ENCODE measurements at places on chromosomes 4 and X.

GRCh38 chrX:133215747-133216146 lies 2.4 kb downstream of the TFDP3 start:
- peak; percentile 35 for DNase-seq

- DNase-seq, result no peak
These were observed 6.2 kb upstream of the TMEM128 start for GRCh38 chr4:4254199-4254598.

- no peak for DNase-seq
These were observed 82.4 kb upstream of the BEND4 start for GRCh38 chr4:42234817-42235216.

DNA sequence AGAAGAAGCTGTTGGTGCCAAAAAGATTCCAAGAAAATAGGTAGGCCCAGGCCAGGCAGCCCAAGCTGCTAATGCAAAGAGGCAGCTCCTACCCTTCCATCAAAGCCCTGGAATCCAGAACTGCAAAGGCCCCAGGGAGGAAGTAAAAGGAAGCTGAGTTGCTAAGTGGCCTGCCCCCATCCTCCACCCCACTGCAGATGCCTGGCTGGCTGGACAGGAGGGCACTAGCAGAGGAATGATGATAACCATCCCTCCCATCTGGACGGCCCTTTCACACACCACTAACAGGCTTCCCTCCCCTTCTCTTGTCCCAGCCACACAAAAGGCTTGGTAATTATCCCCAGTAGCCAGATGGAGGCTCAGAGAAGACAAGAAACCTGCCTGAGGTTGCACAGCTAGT lies 32.4 kb upstream of the PJA1 start:
- DNase-seq, result no peak

GRCh38 chrX:47231167-47231566 lies 1.6 kb upstream of the USP11 start:
- no peak for DNase-seq

GRCh38 chrX:48826876-48827653 lies 752 bp downstream of the ERAS start:
- no peak for DNase-seq

- DNase-seq, result peak; percentile 37
These were observed 48.7 kb upstream of the BCOR start for GRCh38 chrX:40146262-40147125.

- no peak for DNase-seq
These were observed 4.3 kb downstream of the PNCK start for GRCh38 chrX:153669174-153669890.

DNA sequence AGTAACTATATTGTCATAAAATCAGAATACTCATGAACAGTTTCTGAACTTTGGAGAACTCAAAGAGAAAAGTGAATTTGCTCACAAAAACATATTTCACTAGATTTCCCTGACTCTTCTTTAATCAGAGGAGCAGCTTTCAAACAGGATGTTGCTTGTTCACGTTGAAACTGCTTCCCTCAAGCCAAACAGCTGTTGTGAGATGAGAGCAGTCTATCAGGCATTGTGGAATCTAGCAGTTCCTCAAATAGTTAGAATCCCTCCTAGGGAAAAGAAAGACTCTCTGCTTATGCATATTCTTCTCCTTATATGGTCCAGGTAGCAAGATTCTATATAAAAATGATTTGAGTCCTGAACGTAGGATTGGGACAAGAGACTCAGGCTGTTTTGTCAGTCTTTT lies 1012.1 kb downstream of the FAM133A start:
- DNase-seq, result no peak

GRCh38 chrX:68703369-68703768 lies 55.9 kb downstream of the STARD8 start:
- no peak for DNase-seq

DNA sequence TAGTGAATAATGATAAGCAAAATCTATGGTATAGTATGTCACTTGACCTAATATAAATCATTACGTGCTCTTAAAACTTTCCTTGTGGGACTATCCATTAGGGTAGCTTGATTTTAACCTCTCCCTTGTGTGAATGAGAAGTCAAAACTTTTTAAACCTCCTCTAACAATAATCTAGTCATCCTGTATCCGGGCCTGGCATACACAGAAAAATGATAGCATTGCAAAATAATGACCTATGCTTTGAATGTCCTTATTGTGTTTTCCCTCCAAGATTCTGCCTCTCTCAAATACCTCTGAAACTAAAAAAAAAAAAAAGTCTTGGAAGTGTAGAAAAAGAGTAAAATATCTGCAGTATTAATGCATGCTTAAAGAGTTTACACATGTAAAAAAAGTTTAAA lies 250.0 kb upstream of the NDST3 start:
- DNase-seq, result no peak

DNA sequence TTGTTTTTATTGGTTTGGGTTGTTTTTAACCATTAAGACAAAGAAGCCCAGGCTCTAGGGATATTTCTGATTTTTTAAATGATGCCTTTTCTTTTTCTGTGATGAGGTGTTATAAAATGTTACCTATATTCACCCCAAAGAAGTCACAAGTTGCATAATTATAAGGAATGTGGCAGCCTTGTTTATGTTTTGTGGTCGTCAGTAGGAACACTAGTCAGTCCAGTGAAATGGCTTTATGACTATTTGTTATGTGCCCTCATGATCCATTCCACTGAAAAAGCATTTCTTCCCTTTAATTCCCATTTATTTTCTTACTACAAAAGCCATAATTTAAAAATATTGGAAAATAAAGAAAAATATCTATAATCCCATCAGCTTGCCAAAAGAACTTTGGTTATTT lies 34.4 kb downstream of the CC2D2A start:
- DNase-seq, result no peak

GRCh38 chrX:85024044-85024443 lies 20.4 kb downstream of the APOOL start:
- DNase-seq, result no peak

GRCh38 chr4:93201471-93202096 lies 627.0 kb upstream of the ATOH1 start:
- DNase-seq, result no peak

GRCh38 chr4:157934151-157934550 lies 238.7 kb downstream of the GASK1B start:
- DNase-seq, result no peak

DNA sequence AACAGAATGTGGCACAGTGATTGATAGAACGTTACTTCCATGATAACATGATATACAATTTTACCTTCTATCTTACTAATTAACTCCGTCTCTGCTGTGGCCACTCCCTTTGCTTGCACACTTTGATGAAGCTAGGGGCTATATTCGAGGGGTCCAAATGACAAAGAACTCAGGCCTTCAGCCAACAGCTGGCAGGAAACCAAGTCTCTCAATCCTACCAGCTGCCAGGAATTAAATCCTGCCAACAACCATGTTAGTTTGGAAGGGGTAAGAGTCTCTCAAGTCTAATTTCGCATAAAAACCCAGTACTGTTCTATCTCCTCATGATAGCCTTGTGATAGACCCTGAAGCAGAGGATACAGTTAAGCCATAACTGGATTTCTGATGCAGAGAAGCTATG lies 1122.9 kb upstream of the PCDH10 start:
- no peak for DNase-seq

- no peak for DNase-seq
These were observed 18.7 kb upstream of the CDKL5 start for GRCh38 chrX:18406531-18407266.

DNA sequence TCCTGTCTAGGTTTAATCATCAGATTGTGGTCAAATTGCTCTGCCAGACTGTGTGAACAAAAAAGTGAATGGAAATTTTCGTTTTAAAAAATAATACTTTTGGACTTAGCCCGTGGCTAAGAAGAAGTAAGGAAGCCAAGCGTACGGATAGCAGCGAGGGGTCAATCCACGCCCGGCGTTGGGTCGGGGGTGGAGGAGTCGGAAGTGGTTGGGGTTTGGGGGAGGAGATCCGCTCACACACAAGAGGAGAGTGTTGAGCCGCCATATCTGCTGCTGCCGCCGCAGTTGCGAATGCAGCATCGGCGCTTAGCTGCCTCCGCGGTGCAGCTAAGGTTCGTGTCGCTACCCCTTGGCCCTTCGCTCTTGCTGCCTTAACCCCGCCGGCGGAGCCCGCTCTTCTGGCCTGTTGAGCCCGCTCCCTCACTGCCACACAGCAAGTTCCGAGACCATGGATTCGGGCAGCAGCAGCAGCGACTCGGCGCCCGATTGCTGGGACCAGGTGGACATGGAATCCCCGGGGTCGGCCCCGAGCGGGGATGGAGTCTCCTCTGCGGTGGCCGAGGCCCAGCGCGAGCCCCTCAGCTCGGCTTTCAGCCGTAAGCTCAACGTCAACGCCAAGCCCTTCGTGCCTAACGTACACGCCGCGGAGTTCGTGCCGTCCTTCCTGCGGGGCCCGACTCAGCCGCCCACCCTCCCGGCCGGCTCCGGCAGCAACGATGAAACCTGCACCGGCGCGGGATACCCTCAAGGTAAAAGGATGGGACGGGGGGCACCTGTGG lies at the start of gene GSPT2:
Gene GSPT2 (plus strand): TSS at position 264 of the 779 bp plus-strand sequence. CDS start 185 bp downstream, at position 449.
- DNase-seq, result peak; percentile 70

- DNase-seq, result no peak
These were observed 88.3 kb downstream of the POLA1 start for GRCh38 chrX:24782011-24782410.

GRCh38 chr4:174316546-174316945 lies 32.8 kb downstream of the CEP44 start:
- no peak for DNase-seq

DNA sequence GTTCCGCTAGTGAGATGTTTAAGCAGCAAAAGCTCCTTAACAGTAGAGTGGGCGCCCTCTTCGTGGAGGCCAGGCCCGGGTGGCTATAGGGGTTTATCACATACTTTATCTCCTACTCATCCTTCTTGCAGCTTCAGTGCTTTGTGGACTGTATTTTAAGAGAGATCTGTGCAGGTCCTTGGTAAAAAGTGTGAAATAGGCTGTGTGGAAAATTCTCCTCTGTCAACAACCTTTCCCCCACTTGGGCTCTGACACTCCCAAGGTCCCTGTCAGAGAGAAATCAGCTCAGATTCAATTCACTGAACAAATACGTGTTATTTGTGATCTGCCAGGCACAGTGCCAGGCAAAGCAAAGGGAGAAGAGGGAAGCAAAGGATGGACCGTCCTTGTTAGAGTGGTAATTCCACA lies 214.3 kb upstream of the PPARGC1A start:
- DNase-seq, result peak; percentile 38

- DNase-seq, result no peak
These were observed 47.6 kb upstream of the PRSS12 start for GRCh38 chr4:118400356-118400755.

GRCh38 chrX:20442597-20442996 lies 175.9 kb upstream of the RPS6KA3 start:
- peak; percentile 73 for DNase-seq

DNA sequence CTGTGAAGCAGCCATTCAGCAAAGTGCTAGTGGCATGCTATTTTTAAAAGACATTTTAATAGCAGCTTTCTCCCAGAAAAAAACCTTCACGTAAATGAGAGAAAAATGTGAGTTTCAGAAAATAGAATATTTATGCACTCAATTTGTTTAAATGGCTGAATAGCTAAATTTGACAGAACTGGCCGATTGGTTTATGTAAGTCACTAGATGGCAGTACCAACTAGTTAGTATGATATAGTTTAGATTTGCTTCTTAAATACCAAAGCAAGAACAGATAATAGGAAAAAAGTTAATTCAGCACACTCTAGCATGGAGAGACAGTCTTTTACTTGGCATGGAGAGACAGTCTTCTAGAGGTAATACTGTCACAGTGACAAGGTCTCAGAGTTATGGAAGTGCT lies 250.1 kb downstream of the SNCA start:
- no peak for DNase-seq

DNA sequence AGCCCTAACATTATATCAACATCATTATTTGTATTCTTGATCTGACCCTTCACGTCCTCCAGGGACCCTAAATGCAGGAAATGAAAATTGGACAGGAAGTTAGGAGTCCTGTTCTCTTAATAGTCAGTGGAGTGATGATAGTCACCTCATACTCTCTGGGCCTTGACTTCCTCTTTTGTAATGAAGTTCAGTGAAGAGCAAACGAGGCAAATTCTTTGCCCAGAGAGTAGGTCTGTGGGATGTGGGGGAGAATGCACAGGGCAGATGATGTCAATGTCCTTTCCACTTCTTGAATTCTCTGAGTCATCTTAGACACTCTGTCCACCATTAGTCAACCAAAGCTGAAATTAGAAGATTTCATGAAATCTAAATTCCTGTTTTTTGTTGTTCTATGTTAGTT lies 17.1 kb upstream of the GPRIN3 start:
- DNase-seq, result no peak

Data from left colon (tissue), 2 donors.